ENCODE measurements at places on chromosomes 1 and 21.

DNA sequence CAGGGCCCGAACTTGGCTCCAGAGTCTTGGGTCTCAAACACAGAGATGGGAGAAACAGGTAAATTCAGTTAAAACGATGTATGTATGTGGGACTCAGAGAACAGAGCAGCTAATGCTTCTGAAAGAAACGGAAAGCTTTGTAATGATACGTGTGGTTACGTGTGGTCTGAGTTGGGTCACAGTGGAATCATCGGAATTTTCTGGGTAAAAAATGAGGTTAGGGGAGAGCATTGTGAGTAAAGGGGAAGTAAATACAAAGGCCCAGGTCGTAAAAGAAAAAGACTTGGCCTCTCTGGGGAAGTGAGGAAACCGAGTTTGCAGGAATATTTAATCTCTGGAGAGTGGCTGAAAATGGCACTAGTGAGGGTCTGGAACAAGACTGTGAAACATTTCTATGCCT is 8.3 kb downstream of the NHLH2 start:
- no peak for DNase-seq

- no peak for DNase-seq
Observed at GRCh38 chr1:13826591-13826990, 126.6 kb downstream of the PRDM2 start.

GRCh38 chr1:223245411-223245810 is 102.4 kb upstream of the TLR5 start:
- no peak for DNase-seq

GRCh38 chr1:58649555-58649954 is 50.3 kb downstream of the MYSM1 start:
- no peak for DNase-seq

GRCh38 chr1:49171941-49172593 is 395.4 kb upstream of the BEND5 start:
- DNase-seq = no peak

DNA sequence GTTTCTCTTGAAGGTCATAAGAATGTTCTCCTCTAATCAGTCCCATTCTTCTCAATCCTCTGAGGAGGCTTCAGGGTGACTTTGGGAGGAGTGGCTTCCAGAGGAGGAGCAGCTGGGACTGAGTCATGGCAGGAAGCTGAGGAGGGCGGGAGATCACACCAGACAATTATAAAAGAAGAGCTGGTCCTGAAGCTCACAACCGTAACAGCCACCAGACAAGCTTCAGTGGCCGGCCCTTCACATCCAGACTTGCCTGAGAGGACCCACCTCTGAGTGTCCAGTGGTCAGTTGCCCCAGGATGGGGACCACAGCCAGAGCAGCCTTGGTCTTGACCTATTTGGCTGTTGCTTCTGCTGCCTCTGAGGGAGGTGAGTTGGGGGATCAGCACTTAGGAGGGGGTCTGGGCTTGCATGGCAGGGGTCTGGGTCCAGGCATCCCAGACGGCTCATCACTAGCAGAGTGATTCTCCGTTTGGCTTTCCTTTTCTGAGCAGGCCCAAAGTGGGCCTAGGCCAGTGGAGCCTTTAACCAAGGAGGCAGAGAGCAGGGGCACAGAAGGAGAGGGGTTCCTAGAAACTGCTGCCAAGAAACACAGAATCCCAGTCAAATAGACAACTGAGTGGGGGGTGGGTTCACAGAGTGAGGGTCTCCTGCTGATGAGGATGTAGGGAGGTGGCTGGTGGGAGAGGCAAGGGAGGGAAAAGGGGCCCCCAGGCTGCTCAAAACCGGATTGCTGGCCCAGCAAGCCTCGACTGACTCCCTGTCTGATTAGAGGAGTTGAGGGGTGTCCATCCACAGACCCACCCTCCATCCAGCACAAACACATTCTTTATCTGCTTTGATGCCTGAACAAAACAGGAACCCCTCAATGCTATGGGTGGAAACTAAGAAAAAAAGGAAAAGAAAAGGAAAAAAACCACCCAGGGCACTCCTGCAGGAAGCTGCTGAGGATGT is at the start of gene ECM1:
ECM1 (plus strand) TSS at position 198 of the 953 bp plus-strand sequence; CDS start at position 299, 101 bp downstream.
- peak; percentile 53 for DNase-seq

DNA sequence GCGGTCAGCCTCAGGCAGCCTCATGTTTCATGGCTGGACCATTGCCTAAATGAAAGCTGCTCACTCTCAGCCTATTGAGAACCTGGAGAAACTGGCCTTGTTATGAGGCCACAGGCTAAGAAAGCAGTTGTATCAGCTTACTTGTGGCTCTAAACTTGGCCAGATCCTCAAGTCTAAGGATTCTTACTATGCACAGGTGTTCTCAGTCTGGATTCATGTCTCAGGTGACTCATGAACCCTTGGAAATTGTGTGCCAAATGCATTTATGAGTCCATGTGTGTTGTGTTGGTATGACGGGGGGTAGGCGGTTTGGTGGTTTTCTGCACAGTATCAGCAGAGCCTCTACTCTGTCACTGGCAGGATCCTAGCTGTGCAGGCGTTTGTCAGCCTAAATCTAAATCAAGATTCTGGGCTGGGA is 90.4 kb downstream of the ROR1 start:
- DNase-seq = no peak

DNA sequence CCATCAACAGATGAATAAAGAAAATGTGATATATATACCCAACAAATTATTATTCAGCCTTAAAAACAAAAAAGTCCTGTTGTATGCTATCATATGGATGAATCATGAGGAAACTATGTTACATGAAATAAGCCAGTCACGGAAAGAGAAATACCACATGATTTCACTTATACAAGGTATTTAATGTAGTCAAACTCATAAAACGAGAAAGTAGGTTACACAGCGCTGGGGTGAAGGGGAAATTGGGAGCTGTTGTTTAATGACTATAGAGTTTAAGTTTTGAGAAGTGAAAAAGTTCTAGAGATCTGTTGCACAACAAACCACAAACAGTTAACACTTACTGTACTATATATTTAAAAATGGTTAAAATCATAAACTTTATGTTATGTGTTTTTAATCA is 58.5 kb downstream of the SLC25A24 start:
- DNase-seq = no peak

DNA sequence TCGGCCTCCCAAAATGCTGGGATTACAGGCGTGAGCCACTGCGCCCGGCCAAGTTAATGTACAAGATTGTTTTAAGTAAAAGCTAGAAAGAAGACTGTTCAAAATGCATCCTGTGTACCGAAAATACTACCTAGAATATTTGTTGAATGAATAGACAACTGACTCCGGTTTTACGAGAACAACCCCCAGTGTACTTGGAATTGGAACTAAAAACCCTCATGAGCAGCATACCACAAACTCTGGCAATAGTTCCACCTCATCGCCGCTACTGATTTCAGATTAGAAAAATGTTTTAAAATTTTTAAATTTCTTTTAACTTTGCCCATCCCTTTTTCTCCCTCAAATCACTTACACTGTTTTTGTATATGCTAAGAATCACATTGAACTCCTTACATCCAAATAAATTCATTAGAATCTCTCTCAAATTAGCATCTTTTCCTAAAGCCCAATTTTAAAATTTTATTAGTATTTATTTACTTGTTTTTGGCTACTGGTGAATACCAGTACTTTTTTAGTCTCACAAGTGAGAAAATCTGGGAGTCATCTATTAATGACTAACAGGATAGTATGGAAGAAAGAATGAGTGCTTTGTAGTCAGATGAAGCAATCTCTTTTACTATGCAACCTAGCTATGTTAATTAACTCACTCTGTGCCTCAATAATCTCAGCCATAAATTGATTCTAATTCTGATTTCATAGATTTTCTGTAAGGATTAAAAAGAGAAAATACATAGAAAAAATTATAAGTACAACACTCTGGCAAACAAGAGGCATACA is 95.1 kb downstream of the GPATCH2 start:
- no peak for DNase-seq

- DNase-seq = no peak
Observed at GRCh38 chr1:111225717-111226400, 1.7 kb upstream of the CHI3L2 start.

GRCh38 chr1:61332796-61333195 is 250.4 kb downstream of the NFIA start:
- no peak for DNase-seq

DNA sequence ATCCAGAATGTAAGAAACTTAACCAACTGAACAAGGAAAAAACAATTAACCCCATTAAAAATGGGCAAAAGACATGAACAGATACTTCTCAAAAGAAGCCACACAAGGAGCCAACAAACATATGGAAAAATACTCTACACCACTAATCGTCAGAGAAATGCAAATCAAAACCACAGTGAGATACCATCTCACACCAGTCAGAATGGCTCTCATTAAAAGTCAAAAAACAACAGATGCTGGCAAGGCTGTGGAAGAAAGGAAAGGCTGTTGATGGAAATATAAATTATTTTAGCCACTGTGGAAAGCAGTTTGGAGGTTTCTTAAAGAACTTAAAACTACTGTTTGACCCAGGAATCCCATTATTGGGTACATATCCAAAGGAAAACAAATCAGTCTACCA is 51.2 kb downstream of the RGS4 start:
- DNase-seq = no peak

GRCh38 chr1:212782422-212783154 is 9.0 kb downstream of the NSL1 start:
- no peak for DNase-seq

- DNase-seq = no peak
Observed at GRCh38 chr1:219876798-219877209, 51.6 kb downstream of the SLC30A10 start.

DNA sequence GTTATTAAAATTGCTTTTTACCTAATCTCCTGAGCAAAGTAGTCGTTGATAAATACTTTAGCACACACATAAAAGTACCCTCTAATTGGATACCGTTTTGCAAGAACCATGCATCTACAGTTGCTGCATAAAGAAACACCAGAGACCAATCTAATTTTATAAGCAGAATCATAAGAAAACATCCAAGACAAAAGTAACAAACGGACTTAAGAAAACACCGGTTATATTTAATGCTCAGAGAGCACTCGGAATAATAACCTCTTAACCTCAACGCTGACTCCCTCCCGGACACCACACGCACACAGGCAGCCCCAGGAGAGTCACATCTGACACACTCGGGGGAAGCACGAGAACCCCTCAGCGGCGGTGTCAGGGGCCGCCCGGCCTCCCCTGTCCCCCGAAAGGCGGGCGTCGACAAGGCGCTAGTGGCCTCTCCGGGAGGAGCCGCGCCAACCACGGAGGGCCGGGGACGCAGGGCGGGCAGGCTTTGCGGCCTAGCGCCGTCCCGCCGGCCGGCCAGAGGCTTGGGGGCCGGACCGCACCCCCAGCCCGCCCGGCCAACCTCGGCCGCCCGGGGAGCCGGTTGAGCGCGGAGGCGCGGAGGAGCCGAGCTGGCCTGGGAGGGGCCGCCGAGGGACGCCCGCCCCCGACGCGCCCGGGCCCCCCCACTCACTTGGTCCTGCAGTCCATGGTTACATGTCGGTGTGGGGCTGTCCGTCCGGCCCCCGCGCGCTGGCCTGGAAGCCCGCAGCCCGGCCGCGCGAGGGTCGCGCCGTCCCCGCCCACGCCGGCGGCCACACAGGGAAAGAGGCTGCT is 606 bp downstream of the DENND1B start:
- no peak for DNase-seq

DNA sequence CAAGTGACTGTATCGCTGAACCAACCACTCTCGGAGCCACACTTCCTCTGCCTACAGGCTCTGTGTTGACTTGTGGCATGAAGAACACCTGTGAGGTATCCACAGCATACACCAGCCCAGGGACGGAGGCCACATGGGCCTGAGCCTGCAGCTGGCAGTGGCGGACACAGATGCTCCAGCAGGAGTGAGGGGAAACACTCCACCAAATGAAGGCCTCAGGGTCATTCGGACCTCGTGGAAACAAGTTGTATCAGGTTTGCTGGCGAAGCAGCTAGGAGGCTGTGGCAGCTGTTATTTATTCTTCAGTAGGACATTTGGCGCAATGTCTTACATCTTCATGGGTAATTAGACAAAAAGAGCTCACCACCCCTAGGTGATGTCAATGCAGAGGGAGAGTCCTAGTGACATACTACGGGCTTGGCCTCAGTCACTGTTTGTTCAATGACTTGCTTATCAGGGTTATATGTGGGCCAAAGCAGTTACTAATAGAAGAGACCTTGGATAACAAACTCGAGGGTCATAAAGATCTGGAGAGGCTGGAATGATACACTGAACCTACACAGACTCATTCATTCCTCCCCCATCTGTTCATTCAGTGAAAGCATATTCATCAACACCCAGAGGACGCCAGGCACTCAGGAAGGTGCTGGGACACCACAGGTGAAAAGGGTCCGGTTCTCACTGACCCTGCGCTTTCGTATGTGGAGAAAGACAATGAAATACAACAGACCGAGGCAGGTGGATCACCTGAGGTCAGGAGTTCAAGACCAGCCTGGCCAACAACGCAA is 11.6 kb upstream of the ETS2 start:
- DNase-seq = no peak

- DNase-seq = no peak
Observed at GRCh38 chr1:211892577-211892976, 62.0 kb upstream of the LPGAT1 start.

- DNase-seq = no peak
Observed at GRCh38 chr1:204647114-204647804, 38.3 kb downstream of the LRRN2 start.

- DNase-seq = no peak
Observed at GRCh38 chr21:45372732-45373355, 32.1 kb upstream of the COL18A1 start.

DNA sequence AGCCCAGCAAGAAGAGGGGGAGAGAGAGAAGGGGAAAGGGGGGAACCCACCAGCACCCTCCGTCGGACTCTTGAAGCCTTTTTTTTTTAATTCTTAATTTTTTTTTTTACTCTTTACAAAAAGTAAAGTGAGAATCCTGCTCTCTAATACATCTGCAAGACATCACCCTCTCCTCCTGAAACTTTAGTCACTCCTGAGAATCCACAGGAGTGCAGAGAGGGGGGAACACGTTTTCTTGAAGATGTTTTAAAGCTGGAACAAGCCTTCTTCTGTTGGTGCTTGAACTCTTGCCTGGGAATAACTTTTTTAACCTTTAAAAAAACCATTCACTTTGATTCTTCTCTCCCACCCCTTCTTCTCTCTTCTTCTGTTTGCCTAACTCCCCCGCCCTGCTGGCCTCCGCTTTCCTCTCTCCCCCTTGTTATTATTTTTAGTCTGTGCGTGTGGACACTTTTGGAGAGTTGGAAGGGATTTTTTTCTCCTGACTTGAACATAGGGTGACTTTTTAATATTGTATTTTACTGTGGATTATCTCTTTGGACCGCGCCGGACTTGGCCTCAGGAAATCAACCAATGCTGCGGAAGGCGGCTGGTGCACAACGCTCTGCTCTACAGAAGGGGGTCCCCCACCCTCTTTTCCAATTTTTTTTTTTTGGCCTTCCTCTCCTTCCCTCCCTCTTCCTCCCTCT is 383 bp upstream of the PRRX1 start:
- DNase-seq = no peak

DNA sequence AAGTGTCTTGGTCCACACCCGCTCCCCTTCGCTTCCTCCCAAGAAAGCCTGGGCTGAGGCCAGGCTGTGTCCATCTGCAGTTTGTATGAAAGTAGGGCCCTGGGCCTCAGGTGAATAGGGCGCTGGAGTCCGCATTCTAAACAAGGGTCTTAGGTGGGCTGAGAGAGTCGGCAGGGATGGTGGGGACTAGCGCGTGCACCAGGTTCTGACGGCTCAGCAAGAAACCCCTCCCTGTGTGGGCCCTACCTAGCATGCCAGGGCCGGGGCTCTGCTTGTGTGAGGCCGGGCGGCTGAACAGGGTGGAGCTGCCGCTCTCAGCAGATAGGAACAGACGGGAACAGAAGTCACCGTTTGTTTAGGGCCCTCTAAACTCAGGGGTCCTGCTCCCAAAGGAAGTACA is 1.7 kb downstream of the ACTRT2 start:
- DNase-seq = peak; percentile 27

Data from dorsolateral prefrontal cortex (tissue), 122 donors.